NCI-H2029 (cell line): ENCODE measurements at places on chromosomes 6 and 20.

GRCh38 chr20:45069261-45069660 is 31.7 kb downstream of the KCNS1 start:
- no peak for DNase-seq

DNA sequence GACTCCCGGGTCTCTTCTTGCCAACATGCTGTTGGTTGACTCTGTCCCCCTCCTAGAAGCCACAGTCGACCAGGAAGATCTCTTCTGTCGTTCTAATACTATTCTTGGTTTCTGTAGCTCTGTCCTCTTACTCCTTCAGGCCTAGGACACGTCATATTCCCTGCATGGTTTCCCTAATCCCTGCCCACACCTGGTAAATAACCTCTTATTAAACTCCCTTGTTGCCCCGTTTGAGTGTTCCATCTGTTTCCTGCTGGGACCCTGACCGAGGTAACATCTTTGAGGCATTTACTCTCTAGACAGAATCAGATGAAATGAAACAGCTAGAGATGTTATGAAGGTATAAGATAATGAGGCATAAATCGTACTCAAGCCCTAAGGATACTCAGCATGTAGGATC is 68.1 kb downstream of the PLCB4 start:
- DNase-seq: no peak

DNA sequence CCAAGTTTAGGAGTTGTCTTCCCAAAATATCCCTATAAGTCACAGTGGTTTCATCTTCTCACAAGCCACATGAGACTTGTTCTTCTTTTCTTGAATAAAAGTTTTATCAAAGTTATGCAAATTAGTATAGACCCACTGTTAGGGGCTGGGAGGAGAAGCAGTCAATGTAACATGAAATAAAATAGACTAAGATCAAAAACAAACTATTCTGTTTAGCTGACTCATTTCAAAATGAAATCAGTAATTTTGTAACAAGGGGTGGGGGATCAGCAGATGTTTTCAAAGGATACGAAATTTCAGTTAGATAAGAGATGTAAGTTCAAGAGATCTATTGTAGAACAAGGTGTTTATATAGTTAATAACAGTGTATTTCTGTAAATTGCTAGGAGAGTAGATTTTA is 339.6 kb upstream of the PRDM1 start:
- no peak for DNase-seq

- no peak for DNase-seq
Observed at GRCh38 chr20:4050203-4050980, 35.0 kb upstream of the RNF24 start.

DNA sequence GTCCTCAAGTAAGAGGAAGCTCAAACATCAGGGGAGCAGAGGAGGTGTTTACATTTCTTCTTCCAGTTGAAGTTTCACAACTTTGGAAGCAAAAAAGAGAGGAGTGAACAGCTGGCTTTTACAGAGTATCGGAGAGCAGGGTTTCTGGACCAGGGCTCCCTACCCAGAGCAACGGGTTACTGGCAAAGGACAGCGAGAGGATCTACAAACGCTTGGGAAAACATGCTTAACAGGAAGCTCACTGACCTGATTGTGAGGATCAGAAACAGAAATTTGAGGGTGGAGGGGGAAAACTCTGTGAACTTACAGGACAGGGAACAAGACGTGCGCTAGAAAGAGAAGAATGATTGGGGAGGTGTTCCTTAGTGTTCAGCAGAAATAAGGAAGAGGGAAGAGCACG is 85.7 kb upstream of the TAB2 start:
- no peak for DNase-seq

GRCh38 chr6:164066335-164066734 is 651.8 kb downstream of the QKI start:
- no peak for DNase-seq

DNA sequence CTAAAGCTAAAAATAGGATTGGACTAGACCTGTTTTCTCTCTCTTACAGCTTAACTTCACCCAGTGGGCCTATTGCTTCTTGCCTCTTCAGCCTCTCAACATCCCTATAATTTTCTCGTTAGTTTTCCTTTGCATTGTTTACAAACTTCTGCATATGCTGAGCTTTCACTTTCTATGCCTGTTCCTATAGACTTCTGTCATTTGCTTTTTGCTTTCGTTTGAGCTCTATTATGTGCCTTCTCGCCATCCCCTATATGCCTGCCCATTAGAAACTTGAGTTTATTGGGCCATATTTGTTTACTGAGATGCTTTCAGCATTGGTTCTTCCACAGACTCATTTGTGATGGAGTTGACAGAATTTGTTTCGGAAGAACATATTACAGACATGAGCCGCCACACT is 40.9 kb downstream of the NCOA7 start:
- DNase-seq: no peak

- DNase-seq: no peak
Observed at GRCh38 chr20:64129146-64129782, 21.9 kb upstream of the NPBWR2 start.

- no peak for DNase-seq
Observed at GRCh38 chr6:35739645-35740524, 3.1 kb downstream of the ARMC12 start.

DNA sequence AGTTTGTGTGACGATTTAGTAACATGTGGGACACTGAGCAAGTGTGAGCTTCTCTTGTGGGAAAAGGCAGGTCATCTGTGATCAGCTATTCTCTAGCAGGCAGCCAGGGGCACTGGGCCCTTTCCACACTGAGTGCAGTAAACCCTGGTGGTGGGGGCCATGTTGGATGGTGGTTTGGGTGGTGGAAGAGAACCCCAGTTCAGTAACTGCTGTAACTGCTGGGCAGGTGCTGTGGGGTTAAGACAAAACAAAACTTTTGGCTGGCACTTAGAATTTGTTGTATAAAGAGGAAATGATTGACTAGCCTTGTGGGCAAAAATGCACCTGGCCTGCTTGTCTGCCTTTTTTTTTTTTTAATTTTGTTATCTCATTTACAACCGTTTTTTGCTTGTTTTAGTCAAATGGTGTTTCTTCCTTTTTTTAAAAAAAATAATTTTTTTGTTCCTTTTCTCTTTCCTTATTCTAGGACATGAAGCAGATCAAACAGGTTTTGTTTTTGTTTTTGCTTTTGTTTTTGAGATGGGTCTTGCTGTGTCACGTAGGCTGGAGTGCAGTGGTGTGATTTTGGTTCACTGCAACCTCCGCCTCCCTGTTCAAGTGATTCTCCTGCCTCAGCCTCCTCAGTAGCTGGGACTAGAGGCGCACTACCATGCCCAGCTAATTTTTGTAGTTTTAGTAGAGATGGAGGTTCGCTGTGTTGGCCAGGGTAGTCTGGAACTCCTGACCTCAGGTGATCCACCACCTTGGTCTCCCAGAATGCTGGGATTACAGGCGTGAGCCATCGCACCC is 59.8 kb downstream of the IGF2R start:
- DNase-seq: no peak

DNA sequence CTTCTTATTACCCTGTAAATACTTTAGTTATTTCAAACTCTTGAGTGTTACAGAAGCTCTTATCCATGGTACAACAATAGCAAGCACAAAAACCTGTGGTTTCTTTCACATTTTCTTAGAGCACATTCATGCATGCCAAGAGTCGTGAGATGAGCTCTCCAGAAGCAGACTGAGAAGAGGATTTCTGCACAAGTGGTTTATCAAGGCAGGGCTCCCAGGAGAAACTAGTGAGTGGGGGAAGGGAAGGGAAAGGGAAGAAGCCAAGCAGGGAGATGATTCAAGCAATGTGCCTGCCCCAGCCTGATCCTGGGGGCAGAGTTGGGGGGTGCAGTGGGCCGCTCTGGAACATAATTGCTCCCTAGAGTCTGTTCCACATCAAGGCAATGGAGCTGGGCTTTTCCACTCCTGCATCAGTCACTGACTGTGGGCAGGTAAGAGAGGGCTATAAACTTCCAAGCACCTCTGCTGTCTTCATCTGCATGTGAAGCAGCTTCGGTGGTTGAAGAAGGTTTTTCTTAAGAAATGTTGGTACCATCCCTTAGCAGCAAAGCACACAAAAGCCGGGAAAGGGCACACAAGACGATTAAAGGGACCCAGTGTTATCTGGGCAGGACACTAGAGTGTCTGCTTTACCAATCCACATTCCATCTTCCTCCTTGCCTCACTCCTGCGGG is 152.1 kb downstream of the PLCB4 start:
- DNase-seq: no peak

- no peak for DNase-seq
Observed at GRCh38 chr6:25564943-25565342, 87.1 kb upstream of the SCGN start.

- no peak for DNase-seq
Observed at GRCh38 chr6:46199387-46199786, 28.6 kb upstream of the ENPP5 start.
